ENCODE measurements at places on chromosomes 13 and 19. TPM values are rescaled to one million over a fixed set of nuclear protein-coding genes. Genes with fewer than 3 reads are reported as not detected.

ADAMTSL5 gene
- not detected for total RNA-seq

ERICH4 gene
- total RNA-seq = not detected

DNA sequence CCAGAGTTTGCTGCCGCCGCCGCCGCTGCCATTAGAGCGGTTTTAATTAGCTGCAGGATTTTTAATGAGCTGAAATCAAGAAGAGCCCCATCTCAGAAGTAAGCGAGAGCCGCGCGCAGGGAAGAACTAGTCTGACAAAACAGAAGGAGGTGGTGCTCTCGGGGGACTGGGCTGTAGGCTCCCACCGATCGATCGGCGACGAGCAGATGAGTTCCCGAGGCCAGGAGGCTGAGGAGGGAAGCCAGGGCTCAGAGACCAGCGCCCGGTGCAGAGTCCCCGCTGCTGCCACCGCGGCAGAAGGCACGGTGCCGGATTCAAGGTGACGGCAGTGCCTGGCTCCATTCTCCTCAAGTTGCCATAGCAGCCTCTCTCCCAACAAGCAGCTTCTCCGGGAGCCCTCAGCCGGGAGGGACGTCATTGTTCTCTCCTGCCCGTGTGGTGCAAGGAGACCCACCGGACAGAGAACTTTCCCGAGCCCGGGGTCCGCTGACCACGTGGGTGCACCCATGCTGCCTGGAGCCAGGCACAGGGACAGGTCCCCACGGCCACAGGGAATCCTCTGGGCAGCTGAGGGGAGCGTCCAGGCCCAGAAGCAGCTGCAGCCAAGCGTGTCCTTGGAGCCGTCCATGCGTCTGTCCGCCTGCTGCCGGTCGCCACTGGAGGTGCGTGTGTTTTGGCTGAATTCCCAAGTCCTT, 62.9 kb downstream of the CHST8 start:
- no peaks in the 10 kb centered on the region for H3K4me1 ChIP-seq
- no peak overlapping the region for H3K27ac ChIP-seq
- no peak for DNase-seq
- no peak overlapping the region for H3K4me3 ChIP-seq
- peaks cover 15% of the 10 kb centered on the region for H3K27me3 ChIP-seq

DNA sequence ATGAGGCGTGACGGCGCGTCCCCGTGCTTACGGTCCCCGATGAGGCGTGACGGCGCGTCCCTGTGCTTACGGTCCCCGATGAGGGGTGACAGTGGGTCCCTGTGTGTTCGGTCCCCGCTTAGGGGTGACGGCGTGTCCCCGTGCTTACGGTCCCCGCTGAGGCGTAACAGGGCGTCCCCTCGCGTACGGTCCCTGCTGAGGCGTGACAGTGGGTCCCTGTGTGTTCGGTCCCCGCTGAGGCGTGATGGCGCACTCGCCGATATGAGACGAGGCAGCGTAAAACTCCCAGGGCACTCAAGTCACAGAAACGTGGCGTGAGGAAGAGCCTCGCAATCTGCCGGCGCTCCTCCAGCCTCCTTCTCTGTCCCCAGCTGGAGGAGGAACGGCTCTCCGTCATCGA, 20.9 kb downstream of the CFAP97D2 start:
- no peak overlapping the region for H3K27ac ChIP-seq
- no peak overlapping the region for H3K4me3 ChIP-seq
- DNase-seq = no peak
- H3K36me3 ChIP-seq = no peaks in the 10 kb centered on the region
- H3K27me3 ChIP-seq = no peaks in the 10 kb centered on the region

GRCh38 chr13:42099962-42100675, 51.7 kb downstream of the DGKH start:
- no peak overlapping the region for H3K4me3 ChIP-seq
- DNase-seq = no peak
- no peak overlapping the region for H3K27ac ChIP-seq

DNA sequence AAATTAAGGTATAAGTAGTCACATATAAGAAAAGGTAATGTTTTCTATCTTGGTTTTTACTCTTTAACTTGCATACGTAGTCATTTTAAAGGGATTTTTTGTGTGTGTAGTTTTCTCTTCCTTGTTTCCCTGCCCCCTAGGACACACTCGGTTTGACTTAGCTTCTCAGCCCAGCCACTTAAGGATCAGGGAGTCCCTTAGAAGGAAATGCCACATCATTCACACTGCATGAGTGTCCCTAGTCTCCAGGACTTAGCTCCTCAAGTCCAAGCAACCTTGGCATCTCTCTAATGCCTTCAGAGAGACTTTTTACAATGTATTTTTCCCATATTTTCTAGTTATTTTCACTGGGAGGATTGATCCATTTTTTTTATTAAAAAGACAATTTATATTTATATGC, 1407.7 kb downstream of the EFNB2 start:
- no peaks in the 10 kb centered on the region for H3K27me3 ChIP-seq
- no peak overlapping the region for H3K4me3 ChIP-seq
- H3K4me1 ChIP-seq = no peaks in the 10 kb centered on the region
- H3K27ac ChIP-seq = no peak overlapping the region
- no peaks in the 10 kb centered on the region for H3K36me3 ChIP-seq
- no peak for DNase-seq

DNA sequence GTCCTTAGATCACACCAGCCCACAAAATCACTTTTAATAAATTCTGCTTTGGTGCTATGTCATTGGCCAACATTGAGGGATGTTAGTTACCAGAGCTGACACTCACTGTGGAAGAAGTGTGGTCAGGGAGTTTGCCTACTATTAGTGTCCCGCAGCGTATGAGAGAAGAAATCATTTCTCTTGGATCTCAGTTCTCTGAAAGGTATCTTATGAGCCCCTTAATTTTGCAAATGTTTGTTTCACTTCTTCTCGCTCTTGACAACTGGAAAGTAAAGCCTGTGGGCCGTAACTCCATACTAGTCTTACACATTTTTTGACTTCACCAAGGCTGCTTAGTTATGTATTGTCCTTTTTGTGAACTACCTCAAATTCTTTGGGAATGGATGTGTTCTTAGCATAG, 80.9 kb downstream of the FLT1 start:
- DNase-seq = no peak
- H3K36me3 ChIP-seq = no peaks in the 10 kb centered on the region
- H3K27me3 ChIP-seq = no peaks in the 10 kb centered on the region
- H3K27ac ChIP-seq = no peak overlapping the region
- no peak overlapping the region for H3K4me3 ChIP-seq

DNA sequence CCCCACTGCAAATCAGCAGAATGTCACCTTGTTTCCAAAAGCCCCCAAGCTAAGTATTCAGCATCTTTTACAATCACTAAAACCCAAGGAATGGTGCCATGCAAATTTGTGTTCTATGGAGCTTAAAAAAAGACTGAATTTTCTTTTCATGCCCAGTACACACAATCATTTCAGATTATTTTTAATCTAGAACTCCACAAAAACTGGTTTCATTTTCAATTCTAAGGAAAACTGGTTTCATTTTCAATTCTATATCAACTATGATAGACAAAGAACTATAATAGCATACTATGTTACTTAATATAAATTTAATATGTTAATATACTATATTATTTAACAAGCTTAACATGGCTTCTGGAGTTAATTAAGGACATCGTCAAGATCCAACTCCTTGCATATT, 88.4 kb upstream of the DOCK9 start:
- H3K36me3 ChIP-seq = no peaks in the 10 kb centered on the region
- no peak overlapping the region for H3K4me3 ChIP-seq
- DNase-seq = no peak
- peaks cover 34% of the 10 kb centered on the region for H3K4me1 ChIP-seq

GRCh38 chr19:5451494-5451893, 3.7 kb upstream of the ZNRF4 start:
- no peak overlapping the region for H3K27ac ChIP-seq
- no peaks in the 10 kb centered on the region for H3K36me3 ChIP-seq
- H3K4me3 ChIP-seq = no peak overlapping the region
- H3K4me1 ChIP-seq = no peaks in the 10 kb centered on the region
- no peak for DNase-seq

DNA sequence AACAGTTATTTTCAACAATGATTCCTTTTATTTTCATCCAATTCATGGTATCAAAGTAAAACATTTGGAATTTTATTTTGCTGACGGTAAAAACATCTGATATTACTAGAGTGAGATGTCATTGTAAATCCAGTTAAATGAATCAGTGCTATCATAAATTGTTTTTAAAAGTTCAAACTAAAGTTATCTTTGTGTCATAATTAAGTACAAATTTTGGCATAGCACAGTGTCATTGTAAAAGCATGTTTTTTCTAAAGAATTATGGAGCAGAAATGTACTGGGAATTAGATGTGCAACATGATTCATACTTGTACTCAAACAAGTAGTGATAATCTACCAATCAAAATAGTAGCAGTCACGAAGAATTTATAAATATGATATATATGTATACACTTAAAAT, 92.8 kb downstream of the FAM216B start:
- H3K4me1 ChIP-seq = peaks cover 22% of the 10 kb centered on the region
- no peak overlapping the region for H3K27ac ChIP-seq
- no peaks in the 10 kb centered on the region for H3K36me3 ChIP-seq
- H3K4me3 ChIP-seq = no peak overlapping the region
- DNase-seq = no peak
